ENCODE measurements at places on chromosomes 6 and 20.

DNA sequence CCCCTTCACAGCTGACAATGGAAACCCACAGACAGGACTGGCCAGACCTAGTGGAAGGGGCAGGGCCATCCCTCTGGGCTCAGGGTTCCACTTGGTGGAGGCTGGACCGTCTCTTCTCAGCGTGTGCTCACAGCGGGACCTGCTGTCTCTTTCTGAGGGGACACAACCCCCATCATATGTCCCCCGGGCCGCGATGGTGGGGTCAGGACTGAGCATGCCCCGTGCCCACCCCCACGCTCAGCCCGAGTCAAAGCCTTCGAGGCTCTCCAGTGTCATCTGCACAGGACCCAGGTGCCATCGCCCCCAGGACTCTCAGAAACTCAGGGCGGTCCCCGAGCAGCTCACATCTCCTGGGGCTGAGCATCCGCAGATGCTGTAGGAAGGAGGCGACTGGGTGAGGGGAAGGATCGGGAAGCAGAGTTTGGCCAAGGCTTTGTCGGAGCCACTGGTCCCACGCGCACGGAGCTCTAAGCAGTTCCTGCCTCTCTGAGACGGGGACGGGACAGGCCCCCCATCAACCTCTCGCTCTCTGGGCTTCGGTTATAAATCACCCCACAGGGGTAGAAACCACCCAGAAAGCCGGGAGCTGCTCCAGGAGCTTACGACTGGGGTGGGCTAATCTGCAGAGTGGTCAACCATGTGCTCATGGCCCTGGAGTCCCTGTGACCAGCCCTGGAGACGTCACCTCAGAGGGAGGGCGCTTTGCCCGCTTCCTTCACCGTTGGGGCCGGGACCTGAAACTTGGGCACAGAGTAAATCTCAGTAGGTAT is 183.4 kb upstream of the SULF2 start:
- no peak for DNase-seq

DNA sequence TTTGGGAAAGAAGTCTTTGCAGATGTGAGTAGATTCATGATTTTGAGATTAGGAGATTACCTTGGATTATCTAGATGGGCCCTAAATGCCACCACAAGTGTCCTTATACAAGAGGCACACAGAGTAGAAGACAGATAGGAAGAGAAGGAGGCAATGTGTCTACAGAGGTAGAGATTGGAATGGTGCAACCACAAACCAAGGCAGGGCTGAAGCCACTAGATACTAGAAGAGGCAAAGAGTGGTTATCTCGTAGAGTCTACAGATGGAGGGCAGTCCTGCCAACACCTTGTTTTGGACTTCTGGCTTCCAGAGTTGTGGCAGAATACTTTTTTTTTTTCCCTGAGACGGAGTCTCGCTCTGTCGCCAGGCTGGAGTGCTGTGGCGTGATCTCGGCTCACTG is 138.3 kb upstream of the AKIRIN2 start:
- no peak for DNase-seq

- no peak for DNase-seq
Observed at GRCh38 chr6:1027795-1028569, 283.9 kb upstream of the FOXQ1 start.

- no peak for DNase-seq
Observed at GRCh38 chr6:154749341-154749740, 16.1 kb downstream of the SCAF8 start.

DNA sequence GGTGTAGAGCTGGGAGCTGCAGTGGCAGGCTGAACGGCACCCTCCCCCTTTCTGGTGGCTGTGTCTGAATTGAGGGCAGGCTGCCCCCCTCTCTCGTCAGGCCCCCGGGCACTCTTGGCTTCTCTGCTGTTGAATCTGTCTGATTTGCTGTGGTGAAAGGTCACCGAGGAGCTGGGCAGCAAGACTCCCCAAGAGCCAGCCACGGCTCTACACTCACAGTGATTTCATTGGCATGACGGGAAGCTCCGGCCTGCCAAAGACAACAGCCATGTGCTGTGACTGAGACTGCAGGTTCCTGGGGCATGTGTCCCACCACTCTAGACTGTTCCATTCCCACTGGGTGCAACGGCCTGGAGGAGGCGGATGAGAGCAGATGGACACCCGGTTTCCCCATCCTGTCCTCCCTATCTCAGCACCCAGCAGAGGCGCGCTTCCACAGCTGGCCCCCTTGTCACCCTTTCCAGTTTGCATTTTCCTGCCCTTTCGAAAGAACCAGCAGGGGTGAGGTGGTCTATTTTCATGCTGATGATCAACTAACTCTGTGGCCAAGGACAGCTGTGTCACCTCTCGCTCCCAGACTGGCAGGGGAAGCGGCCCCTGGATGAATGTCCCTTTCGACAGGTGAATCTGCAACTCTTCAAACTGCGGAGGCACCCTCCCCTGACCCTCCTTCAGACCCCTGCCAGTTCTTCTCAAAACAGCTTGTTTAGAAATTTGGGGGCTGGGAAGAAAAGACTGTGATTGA is 2.2 kb downstream of the APCDD1L start:
- DNase-seq: no peak

GRCh38 chr20:15059438-15059837 is 722.0 kb upstream of the FLRT3 start:
- no peak for DNase-seq

GRCh38 chr20:32481311-32482142 is 103.6 kb downstream of the NOL4L start:
- DNase-seq: peak; percentile 14

DNA sequence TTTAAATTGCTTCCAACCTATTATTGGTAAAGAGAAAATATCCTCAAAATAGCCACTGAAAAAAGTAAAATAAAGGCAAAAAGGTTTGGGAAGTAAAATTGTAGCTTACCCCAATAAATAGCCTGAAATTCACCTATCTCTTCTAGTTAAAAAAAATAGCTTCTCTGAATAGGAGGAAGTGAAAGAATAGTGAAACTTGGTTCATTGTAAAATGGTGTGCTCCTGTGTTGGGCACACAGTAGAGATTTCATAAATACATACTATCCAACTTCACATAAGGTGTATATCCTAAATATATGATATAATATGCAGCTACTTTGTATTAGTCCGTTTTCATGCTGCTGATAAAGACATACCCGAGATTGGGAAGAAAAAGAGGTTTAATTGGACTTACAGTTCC is 45.3 kb downstream of the CDK19 start:
- DNase-seq: no peak

GRCh38 chr20:1939270-1939595 is 44.0 kb downstream of the SIRPA start:
- DNase-seq: no peak

- DNase-seq: no peak
Observed at GRCh38 chr20:37651932-37652331, 41.9 kb upstream of the CTNNBL1 start.

DNA sequence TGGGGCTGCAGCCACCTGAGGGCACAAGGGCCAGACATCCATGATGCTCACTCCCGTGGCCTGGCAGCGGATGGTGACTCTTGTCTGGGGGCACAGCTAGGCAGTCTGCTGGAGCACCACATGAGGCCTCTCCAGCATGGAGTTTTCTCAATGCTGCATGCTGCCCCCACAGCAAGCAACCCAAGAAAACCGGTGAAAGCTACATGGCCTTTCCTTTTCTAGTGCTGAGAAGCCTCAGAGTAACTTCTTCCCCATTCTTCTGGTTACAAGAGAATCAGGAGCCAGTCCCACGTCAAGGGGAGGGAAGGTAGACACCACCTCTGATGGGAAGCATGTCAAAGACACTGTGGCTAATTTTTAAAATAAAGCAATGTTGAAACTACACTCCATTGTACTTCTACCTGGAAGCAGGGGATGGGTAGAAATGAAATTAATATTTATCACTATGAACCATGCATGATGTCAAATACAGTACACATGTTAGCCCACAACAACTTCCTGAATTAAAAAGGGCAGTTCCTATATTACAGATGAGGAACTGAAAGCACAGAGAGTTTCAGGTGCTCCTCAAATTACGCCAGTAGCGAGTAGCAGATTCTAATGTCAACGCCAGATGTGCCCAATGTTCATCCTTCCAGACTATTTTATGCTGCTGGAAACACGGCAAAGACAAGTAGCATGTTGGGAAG is 101.5 kb downstream of the LAMP5 start:
- DNase-seq: no peak

DNA sequence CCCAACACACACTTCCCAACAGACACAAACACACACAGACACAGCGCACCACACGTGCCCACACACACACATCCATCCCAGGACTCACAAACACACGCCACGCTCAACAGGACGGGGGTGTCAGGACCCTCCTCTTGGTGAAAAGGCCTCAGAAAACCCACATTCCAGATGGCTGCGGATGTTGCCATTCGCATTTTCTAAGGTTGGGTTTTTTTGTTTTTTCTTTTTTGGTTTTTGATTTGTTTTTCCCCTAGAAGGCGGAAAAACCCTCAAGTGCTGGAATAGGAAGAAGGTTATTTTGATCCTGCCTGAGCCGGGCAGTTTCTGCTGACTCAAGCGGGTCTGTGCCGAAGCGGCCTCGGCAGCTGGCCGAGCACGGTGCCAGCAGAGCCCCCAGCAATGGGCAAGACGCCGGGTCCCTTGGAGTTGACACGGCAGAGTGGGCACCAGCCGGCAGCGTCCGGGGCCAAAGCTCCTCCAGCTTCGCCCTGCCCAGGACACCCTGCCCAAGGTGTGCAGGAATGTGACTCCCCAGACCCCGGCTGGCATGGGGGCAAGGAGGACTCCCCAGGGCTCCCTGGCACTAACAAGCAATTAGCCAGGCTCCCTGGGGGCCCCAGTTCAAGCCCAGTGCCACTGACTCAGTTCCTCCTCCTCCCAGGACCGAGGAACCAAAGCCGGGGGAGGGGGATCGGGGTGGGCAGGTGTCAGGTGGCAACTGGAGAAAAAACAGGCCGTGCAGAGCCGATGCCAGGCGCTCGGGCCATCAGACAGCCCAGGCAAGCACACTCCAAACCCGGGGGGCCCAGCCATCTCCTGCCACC is 40.9 kb upstream of the ZBP1 start:
- DNase-seq: no peak

DNA sequence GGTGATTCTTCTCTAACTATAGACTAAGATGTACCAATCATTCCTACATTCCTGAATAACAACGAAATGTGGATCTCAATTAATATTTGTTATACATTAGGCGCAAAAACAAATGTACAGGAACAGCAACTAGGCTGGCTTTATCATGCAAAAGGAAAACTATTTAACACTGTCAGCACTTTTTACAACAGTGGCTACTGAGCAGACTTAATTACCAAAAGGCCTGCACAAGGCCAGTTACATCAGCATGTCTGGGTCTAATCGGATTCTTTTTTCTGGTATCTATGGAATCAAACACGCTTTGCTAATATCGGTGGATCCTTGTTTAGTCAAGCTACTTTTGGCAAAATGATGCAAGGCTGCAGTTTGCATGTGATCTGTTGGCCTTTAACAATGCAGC is 176.5 kb downstream of the UBE3D start:
- DNase-seq: no peak

DNA sequence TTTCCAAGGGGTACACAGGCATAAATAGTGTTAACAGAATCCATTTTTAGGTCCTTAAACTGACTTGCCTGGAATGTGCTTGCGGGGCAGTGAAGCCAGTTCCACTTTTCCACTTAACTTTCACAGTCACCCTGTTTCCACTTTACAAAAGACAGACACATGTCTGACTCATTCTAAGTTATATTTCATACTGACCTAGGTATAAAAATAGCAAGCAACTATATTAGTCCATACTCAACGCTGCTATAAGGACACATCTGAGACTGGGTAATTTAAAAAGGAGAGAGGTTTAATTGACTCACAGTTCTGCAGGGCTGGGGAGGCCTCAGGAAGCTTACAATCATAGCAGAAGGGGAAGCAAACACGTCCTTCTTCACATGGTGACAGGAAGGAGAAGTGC is 88.2 kb downstream of the MTFR2 start:
- DNase-seq: no peak

DNA sequence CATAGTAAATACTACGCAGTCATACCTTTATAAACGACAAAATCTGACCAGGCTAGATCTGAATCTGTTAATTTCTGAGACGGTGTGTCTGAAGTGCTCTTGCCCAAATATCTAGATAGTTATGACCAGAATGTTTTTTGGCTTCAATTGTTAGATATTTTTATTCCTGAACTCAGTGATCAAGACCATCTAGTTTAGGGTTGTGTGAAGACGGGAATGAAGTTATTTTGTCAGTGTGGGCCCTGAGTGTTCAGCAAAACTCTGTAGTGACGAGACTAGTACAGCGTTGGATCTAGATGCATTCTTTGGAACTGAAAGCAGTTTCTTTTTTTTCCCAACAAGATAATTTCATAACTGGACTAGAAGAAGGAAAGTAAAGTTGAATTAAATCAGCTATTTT is 3.1 kb downstream of the STXBP5 start:
- DNase-seq: peak; percentile 53

GRCh38 chr6:105601541-105602236 is 198.8 kb upstream of the PREP start:
- peak; percentile 81 for DNase-seq

DNA sequence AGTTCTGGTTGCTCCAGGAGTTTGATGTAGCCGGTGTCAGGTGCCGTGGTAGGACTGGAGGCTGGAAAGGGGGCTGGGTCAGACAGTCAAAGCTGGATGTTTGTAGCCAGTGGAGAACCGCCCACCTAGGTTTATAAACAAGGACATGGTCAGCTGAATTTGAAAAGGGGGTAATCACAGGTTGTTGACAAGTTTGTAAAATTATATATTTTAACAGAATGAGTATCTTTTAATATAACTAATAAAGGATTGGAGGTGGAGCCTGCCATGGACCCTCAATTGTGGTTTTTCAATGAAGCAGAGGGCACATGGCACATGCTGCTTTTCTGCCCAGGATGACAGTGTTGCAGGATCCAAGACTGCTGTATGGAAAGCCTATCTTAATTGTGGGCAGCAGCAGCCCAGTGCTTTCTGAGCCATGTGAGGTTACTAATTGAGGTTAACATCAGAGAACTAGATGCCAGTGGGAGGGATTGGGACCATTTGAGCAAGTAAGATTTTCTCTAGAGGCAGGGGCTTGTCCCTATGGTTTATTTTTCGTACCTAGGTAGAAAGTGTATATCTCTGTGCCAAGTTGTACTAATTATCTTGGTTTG is 9.7 kb downstream of the HECA start:
- no peak for DNase-seq

GRCh38 chr20:2846698-2847097 is 6.2 kb downstream of the VPS16 start:
- DNase-seq: no peak

- no peak for DNase-seq
Observed at GRCh38 chr6:85574932-85575598, 18.6 kb downstream of the SNX14 start.

All from pons (tissue), 1 donor.